ENCODE measurements at places on chromosomes 5 and 9.

- no peak for DNase-seq
Measured at GRCh38 chr5:68652534-68652965, 437.0 kb downstream of the PIK3R1 start.

GRCh38 chr9:69504058-69504457, 168.1 kb downstream of the APBA1 start:
- no peak for DNase-seq

- no peak for DNase-seq
Measured at GRCh38 chr5:24923400-24923799, 278.6 kb upstream of the CDH10 start.

GRCh38 chr5:91048073-91048472, 335.0 kb downstream of the ARRDC3 start:
- no peak for DNase-seq

- no peak for DNase-seq
Measured at GRCh38 chr5:150905312-150905683, 518 bp upstream of the ZNF300 start.

DNA sequence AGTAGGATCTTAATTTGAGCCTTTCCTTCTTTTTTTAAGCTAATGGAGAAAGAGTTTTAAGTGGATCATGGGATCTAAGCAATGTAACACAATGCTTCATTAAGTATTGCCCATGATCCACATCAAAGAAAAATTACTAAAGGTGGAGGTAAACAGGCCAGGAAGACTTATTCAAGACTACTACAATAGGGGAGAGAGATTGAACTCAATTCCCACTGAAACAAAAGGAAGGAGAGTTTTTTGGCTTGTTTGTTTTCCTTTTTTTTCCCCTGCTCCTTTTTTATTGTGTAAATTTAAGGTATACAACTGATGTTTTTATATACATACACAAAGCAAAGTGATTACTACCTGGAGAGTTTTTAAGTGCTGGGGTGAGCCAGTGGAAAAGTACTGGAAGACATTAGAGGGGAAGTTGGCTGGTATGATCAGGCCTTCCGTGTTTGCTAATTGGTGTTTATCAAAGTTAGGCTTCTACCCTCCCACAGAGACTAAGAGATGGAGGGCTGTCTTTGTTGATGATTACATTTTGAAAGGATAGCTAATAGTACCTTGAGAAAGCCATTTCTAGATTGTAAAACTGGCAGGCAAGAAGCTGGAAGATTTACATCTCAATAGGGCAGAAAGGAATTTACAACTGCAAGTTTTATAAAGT, 262.7 kb downstream of the CHSY3 start:
- DNase-seq, result no peak

DNA sequence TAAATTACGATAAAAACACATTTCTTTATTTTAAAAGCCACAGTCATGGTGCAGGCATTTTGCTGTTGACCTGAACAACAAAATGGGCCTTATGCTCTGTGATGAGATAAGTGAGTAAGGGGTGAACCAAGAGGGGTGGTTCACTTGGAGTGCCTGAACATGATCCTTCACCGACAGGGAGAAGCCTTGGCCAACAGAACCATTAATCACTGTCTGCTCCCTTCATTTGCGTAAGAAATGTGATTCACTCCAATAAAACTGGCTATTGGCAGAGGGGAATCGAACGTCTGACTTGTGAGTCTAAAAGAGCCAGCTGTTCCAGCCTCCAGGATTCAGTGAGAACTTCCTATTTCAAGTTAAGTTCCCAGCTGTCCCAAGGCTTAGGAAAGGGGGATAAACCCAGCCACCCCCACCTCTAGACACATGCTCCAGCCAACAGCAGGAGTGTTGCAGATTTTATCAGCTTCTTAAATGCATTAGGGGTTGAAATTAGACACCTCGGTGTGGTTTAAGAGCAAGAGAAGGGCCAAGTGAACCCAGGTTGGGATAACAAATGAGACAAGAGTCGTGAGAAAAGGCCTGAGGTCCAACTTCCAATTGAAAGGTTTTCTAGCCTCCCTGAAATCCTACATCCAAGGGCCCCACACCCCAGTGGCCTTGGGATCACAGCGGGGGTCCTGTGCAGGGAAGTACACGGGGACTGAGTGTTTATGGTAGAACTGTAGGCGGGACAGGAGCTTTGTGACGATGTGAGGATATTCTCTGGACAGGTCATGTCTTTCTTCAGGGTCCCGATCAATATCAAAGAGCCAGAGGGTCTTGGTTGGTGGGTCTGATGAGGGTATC, 131.4 kb upstream of the LHFPL2 start:
- DNase-seq, result no peak

DNA sequence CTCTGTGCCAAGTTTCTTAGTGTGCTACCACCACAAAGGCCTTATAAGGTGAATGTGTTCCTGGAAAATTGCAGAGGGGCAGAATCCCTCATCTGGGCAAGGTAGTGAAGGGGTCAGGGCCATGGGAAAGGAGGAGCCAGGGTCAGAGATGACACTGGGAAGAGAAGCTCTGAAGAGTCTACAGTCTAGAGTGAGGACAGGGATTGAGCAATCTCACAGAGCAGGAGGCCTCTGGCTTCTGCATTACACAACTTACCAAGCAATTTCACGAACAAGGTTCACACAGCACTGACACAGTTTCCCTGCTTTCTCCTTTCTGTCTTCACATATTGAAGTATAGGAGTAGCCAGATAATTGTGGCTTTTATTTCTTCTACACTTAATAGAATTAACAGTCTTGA, 24.5 kb upstream of the IDNK start:
- DNase-seq, result no peak

- DNase-seq, result no peak
Measured at GRCh38 chr5:77946381-77947040, 170.4 kb upstream of the TBCA start.

DNA sequence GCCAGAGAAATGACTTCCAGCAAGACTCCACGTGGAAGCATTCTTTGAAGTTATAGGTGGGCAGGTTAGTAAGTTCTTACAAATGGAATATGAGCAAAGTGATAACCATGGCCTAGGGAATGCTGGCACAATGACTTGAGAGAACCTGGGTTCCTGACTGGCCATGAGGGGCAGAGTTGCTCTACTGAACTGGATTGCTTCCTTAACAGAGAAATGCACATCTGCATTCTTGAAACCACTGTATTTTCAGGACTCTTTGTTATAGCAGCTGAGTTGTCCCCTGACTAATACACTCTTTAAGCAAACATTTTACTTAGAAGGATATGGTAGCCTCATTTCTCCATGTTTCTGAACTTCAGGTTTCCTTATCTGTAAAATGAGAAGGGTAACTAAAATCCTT, 108.3 kb upstream of the GNA14 start:
- no peak for DNase-seq

GRCh38 chr9:114494776-114495569, 10.3 kb downstream of the WHRN start:
- no peak for DNase-seq

- DNase-seq, result no peak
Measured at GRCh38 chr5:60776343-60776742, 67.7 kb downstream of the ELOVL7 start.

GRCh38 chr9:114889802-114890224, 40.6 kb downstream of the TNFSF8 start:
- DNase-seq, result no peak

DNA sequence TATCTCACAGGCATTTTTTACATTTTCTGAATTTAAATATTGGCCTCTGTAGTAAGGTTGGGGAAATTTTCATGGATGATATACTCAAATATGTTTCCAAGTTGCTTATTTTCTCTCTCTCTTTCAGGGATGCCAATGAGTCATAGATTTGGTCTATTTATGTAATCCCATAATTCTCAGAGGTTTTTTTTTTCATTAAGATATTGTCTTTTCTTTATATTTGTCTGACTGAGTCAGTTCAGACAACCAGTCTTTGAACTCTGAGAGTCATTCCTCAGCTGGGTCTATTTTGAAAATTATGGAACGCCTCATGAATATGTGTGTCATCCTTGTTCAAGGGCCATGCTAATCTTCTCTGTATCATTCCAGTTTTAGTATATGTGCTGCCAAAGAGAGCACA, 223.2 kb downstream of the PCSK1 start:
- no peak for DNase-seq

GRCh38 chr5:143593723-143594122, 190.2 kb upstream of the NR3C1 start:
- no peak for DNase-seq

DNA sequence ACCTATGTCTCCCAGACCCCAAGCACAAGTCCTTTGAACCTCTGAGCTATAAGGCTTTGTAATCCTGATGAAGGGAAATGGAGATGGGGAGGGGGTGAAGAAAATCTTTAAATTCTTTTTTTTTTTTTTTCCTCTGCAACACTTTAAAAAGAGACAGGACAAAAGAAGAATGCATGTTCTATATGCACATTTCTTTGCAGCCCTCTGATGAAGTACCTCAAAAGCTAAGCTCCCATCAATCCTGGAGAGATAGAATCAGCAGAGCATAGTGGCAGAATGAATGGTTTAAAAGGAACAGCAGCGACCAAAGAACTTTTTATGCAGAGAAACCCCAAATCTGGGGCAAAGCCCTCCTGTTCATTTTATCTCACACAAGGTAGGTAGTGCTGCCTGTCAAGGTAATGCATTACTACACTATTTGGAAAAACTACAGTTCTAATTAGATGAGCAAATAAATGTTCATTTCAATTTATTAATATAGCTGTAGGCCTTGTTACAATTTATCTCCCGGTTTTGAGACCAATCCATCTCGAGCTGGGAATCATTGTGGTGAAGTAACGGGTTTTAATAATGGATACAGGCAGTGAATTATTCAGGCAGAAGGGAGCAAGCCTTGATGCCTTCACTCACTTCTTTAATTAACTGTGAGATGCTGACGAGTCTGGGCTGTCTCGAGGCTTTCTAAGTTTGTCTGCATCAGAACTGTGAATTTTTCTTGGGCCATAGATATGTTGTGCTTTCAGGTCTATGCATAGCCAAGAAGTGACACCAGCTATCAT, 173.5 kb upstream of the ZNF608 start:
- no peak for DNase-seq

GRCh38 chr9:95373782-95374487, 56.4 kb upstream of the FANCC start:
- DNase-seq, result no peak

GRCh38 chr5:75465480-75465879, 45.9 kb downstream of the CERT1 start:
- no peak for DNase-seq

GRCh38 chr9:32376285-32376684, 8.2 kb upstream of the ACO1 start:
- no peak for DNase-seq
